ENCODE measurements at places on chromosomes 4 and X.

- DNase-seq: no peak
Observed at GRCh38 chr4:170089668-170090351, at the start of gene AADAT. Gene AADAT, minus strand, starts transcription at chr4:170089956. Its CDS starts 266 bp downstream, at chr4:170089690.

GRCh38 chrX:24963823-24964222 is 51.9 kb downstream of the ARX start:
- DNase-seq: no peak

DNA sequence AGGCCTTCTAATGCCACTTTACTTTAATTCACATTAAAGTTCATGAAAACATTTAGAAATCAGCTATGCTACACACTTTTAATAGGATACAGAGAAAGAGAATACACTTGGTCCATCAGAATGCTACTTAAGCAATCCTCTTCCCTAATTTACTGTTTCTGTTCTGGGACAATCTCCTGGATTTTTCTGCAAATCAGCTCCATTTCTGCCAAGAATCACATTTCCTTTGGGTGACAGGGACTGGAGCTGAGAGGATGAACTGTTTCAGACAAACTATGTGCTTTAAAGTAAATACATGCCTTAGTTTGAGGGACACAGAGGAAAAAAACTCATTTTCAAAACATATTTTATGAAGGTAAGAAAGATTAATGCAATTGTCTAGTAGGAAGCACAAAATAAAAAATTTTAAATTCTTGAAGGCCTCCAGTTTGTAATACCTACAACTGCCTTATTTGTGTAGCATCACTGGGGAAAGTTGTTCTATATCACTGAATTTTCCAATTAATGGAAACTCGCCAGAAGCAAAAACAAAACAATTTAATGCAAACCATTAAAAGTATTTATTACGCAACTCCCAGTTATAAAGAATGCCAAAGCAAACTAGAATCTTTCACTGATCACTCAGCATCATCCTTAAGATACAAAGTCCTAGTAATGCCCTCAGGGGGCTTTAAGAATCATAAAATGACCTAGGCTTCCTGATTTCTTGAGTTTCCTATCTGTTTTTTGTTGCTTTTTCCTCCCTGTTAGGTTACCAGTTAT is 36.3 kb downstream of the BCLAF3 start:
- DNase-seq: no peak

- DNase-seq: no peak
Observed at GRCh38 chrX:149044471-149044870, 460.6 kb downstream of the IDS start.

DNA sequence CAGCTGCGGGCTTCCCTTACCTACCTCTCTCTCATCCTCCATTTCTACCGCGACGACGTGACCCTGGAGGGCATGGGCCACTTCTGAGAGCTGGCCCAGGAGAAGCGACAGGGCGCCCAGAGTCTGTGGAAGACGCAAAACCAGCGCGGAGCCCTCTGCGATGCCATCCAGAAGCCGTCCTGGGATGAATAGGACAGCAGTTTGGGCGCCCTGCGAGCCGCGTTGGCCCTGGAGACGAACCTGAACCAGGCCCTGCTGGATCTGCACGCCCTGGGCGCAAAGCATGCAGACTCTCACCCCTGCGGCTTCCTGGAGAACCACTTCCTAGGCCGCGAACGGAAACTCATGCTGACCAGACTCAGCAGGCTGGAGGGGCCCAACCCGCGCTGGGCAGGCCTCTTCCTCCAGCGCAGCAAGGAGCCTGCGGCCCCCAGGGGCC is 52.7 kb upstream of the TMPRSS11F start:
- no peak for DNase-seq

GRCh38 chr4:71251261-71251660 is 87.6 kb upstream of the SLC4A4 start:
- DNase-seq: no peak

DNA sequence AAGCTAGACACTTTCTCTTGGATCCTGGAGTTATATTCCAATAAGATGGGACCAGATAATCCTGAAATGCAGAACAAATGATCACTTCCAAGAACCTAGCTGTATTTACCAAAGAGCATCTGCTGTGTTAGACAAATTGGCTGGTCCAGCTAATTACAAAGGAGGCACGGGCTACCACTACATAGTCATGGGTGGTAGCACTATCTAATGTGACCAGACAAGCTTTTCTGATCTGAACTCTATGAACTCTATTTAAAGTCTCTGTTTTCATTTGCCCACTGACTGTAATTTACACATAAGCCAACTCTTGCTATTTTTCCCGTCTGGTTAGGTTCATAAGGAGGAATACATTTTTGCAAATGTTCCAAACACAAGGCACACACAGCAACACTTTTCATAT is 34.6 kb downstream of the LNX1 start:
- no peak for DNase-seq

GRCh38 chr4:182268966-182269365 is 25.8 kb downstream of the TENM3 start:
- DNase-seq: no peak

DNA sequence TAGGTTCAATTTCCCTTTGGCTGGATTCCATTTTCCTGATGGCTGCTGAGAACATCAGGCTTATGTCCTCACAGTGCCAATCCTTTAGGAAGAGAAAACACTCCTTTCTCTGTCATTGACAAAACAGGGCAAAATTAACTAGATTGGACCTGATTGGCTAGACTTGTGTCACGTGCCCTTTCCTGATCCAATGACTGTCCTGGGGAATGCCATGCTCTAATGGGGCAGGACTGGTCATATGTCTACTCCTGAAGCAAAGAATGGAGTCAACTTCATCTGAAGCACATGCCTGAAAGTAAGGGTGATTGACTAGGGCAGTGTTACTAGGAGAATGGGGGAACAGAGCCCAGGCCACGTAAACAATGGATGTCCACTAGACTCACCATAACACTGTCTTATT is 220.4 kb downstream of the KDR start:
- DNase-seq: no peak

GRCh38 chr4:77354550-77354949 is 197.5 kb downstream of the CCNG2 start:
- no peak for DNase-seq

DNA sequence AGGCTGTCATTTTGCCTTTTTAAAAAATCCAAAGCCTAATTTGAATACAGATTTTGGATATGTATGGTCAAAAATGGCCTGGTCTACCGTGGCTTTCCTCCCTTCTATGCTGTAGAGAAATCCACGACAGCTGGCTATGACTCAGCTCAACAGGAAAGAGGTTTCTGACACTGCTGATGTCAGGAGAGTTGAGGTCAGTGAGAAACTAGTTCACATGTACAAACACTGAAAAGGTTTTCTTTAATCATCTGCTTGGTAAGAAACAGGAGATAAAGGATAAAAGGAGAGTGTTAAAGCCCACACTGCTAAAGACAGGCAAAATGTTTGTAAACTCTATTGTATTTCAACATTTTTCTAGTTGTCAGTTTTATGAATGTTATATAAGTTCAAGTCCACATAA is 113.9 kb downstream of the NYX start:
- no peak for DNase-seq

GRCh38 chr4:56118055-56118454 is 169.3 kb downstream of the CEP135 start:
- no peak for DNase-seq

DNA sequence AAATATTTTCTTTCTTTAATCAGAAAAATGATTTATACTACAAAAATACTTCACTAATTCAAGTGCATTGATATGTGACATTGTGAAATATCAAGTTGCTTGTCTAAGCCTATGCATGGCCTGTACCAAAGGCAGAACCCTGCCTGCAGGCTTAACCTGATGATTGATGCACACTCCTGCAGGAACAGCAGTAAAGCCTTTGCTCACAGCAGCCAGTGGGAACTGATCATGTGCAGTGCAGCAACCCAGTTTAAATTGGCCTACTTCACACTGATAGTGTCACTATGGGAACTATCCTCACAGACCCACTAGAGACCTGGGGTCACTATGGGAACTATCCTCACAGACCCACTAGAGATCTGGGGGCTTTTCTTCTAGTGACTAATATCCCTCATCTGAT is 603.8 kb downstream of the RAPGEF2 start:
- no peak for DNase-seq

- peak; percentile 41 for DNase-seq
Observed at GRCh38 chr4:1012034-1012739, 761 bp downstream of the FGFRL1 start.

DNA sequence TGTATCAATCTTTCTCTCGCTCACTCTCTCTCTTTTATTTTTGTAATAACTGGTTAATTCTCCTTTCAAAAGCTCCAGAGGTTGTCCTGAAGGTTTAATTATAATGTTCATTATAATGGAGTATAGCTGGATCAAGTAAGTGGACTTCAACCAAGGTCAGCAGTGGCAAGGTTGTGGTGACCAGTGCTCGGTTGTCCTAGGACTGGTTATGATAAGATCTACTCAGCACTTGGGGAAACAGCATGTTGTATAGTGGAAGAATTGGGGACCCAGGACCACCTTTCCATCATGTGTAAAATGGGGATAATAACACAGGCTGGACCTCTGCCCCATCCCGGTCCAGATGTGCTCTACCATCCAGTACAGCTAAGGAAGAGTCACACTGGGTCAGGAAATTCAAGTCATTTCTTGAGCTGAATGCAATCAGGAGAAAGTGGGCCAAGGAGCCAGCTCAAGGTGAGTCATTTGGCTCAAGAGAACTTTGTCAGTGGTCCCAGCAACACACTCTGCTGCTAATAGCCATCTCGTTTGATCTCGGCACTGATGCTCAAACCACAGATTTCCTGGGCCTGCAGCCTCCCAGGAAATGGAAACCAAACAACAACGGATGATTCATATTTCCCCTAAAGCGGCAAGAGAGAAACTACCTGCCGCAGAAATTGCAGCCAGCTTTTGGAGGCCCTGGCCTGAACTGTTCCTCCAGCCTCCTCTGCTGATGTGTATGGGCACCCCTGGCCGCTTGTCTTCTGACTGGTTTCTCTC is 123.6 kb upstream of the RBPJ start:
- DNase-seq: peak; percentile 28

DNA sequence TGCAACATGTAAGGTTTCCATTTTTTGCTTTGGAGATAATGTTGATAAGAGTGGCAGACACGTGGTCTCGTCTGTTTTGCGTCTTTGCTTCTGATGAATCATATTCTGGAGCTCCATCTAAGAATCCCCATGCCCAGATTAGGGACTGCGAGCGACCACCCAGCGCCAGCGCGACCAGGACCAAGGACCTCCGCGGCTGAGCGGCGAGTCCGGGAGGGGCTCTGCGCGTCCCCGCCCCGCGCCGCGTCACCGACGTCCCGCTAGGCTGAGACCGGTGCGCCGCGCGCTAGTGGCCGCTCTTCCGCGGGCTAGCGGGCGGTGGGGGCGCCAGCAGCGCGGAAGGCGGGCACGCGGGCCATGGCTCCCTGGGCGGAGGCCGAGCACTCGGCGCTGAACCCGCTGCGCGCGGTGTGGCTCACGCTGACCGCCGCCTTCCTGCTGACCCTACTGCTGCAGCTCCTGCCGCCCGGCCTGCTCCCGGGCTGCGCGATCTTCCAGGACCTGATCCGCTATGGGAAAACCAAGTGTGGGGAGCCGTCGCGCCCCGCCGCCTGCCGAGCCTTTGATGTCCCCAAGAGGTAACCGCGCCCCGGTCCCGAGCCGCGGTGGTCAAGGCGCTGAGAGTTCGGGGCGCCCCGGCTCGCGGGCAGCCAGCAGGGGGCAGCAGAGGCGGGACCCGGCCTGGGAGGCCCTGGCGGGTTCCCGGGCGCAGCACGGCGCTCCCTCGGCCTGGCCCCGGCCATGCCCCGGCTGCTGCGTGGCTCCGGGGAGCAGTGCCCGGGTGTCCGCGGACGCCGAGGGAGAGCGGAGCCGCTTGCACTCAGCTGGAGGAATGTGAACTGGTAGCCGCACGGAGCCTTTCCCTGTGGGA is at the start of gene SRD5A3:
SRD5A3 (plus strand) TSS at position 263 of the 871 bp plus-strand sequence; CDS start at position 358, 95 bp downstream.
- DNase-seq: peak; percentile 78

- DNase-seq: no peak
Observed at GRCh38 chr4:100635899-100636298, 118.1 kb upstream of the EMCN start.

GRCh38 chr4:141565379-141566089 is 70.8 kb upstream of the IL15 start:
- DNase-seq: no peak

GRCh38 chrX:80876877-80877276 is 67.2 kb upstream of the BRWD3 start:
- no peak for DNase-seq

GRCh38 chr4:182538031-182538430 is 294.8 kb downstream of the TENM3 start:
- no peak for DNase-seq

DNA sequence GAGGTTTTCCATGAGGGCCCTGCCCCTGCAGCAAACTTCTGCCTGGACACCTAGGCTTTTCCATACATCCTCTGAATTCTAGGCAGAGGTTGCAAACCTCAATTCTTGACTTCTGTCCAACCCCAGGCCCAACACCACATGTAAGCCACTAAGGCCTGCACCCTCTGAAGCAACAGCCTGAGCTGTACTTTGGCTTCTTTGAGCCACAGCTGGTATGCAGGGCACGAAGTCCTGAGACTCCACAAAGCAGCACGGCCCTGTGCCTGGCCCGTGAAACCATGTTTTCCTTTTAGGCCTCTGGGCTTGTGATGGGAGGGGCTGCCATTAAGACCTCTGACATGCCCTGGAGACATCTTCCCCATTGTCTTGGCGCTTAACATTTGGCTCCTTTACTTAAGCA is 728.4 kb upstream of the FTHL17 start:
- DNase-seq: no peak

- no peak for DNase-seq
Observed at GRCh38 chr4:85498068-85498733, 23.3 kb downstream of the ARHGAP24 start.

DNA sequence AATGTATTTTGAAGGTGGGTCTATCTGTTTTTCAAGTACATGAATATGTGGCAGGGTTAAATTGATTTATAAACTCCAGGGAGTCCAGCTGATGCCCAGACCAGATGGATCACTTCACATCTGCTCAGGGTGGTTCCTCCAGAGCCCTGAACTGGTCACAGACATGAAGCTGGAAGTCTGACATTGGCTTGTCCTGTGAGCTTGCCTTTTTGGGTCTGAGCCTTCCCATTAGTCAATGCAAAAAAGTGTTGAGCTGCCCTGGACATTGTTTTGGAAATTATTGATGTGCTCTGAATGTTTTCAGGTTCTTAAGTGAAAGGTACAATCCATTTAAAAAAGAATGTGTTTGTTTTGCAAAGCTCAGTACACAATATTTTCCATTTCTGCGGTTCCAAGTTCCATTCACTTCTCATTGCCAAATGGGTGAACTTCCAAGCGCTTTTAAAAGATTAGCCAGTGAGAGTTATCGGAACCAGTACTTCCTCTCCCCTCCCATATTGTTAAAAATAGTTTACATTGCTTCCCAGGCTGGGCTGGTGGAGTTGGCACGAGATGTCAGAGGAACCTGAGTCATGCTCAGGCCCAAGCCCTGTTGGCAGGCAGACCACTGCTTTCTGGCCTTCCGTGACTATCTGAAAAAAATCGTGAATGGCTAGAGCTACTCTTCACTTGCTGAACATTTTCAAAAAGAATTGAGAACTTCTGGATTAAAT is 52.1 kb downstream of the PDGFRA start:
- DNase-seq: no peak

GRCh38 chrX:71615954-71616353 is 2.4 kb downstream of the CXCR3 start:
- DNase-seq: no peak

GRCh38 chr4:143337600-143338287 is 1.1 kb downstream of the GAB1 start:
- no peak for DNase-seq

Data from T-helper 9 cell (primary cell).